Astrocyte (in vitro differentiated cells and primary cell): ENCODE measurements at places on chromosomes 12 and 14. TPM values are rescaled to one million over a fixed set of nuclear protein-coding genes. Genes with fewer than 3 reads are reported as not detected.
A peak's percentile ranks its signal among the peaks of the same experiment; 100 is the strongest.

ARMH4 gene
- total RNA-seq: 19.3 and 22.7 TPM in 2 replicates

GRCh38 chr12:46391630-46392029 is 19.1 kb upstream of the SLC38A2 start:
- no peak overlapping the region for H3K4me3 ChIP-seq
- H3K27me3 ChIP-seq: no peaks in the 10 kb centered on the region
- peaks cover 44% of the 10 kb centered on the region for H3K4me1 ChIP-seq
- H3K27ac ChIP-seq: no peak overlapping the region

DNA sequence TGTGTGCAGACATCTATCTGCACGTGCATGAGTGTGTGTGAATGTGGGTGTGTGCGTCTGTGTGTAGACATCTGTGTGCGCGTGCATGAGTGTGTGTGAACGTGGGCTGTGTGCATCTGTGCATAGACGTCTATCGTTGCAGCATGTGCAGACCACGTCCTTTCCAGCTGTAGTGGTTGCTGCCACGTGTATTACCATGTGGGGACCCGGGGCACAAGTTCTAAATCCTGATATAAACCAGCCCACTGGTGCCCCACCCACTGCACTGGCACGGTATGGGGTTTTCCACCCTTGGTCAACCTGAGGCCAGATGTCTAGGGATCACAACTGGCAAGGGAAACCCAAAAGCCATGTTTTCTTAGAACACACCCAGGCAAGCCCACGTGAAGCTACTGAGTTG is 197.0 kb downstream of the ANO2 start:
- H3K36me3 ChIP-seq: no peaks in the 10 kb centered on the region
- H3K27ac ChIP-seq: no peak overlapping the region
- H3K27me3 ChIP-seq: no peaks in the 10 kb centered on the region
- no peak for DNase-seq
- no peaks in the 10 kb centered on the region for H3K4me1 ChIP-seq

- H3K27me3 ChIP-seq: no peaks in the 10 kb centered on the region
- H3K27ac ChIP-seq: peak overlapping the region; percentile 96
- H3K4me3 ChIP-seq: peak overlapping the region; percentile 94
- peaks cover 17% of the 10 kb centered on the region for H3K4me1 ChIP-seq
Measured at GRCh38 chr12:96396914-96397313, 3.3 kb downstream of the CDK17 start.

DNA sequence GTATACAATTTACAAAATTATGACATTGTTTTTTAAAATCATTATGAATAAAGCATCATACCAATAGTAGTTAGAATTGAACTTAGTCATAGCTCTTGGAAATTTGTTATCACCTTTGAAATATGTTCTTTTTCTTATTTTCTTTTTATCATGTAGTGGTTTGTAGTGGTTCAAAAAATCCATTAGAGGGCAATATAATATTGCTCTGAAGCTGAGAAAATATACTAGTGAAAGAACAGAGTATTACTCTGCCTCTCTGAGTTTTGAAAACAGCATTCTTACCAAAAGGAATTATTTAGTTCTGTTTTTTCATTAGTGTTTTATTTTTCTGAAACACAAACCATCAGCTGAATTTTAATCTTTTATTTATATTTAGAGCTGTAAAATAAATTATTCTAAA is 76.2 kb downstream of the PDZRN4 start:
- no peaks in the 10 kb centered on the region for H3K4me1 ChIP-seq
- no peak overlapping the region for H3K4me3 ChIP-seq
- H3K27ac ChIP-seq: no peak overlapping the region
- no peak for DNase-seq

LTA4H gene
- 63.7 and 67.6 TPM in 2 replicates for total RNA-seq

CMKLR1 gene
- 0.57 and 2.2 TPM in 2 replicates for total RNA-seq

DNA sequence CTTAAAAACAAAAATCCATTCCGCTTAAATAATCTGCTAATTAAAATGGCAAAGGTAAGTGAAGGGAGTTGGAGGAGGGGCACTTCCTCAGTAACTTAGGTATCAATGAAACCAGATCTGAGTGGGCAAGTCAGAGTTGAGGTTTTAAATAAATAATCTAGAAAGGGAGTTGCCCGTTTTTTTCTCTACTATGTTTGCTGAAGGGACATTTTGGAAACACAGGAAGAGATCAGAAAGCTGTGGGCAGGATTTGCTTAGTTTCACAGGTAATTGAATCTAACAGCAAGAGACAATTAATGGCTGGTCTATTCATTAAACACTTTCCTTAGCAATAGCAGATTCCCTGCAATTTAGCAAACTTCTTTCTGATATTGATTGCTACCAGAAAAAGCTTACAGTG is 186.0 kb upstream of the ABCD2 start:
- H3K27me3 ChIP-seq: no peaks in the 10 kb centered on the region
- H3K4me3 ChIP-seq: no peak overlapping the region
- DNase-seq: no peak
- H3K4me1 ChIP-seq: no peaks in the 10 kb centered on the region

FSCB gene
- total RNA-seq: not detected in 2 replicates

DNA sequence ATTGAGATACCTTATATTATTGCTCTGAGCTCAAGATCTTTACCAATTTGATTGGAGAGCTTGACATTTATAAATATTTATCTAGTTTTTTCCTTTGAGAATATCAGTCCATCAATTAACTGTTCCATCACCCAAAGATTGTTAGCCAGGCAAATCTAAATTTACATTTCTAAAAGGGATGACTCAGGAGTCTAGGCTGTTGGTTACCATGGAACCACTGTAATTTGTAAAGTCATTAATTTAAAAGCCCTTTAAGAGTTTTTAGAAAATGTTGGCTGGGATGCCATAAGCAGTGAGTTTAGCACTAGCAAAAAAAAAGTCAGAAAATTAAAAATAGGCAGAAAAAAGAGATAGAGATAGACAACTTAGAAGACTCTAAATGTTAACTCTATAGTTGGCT is 19.5 kb upstream of the SERPINA1 start:
- H3K27me3 ChIP-seq: peaks cover 2% of the 10 kb centered on the region
- DNase-seq: peak; percentile 54
- no peak overlapping the region for H3K27ac ChIP-seq
- H3K36me3 ChIP-seq: no peaks in the 10 kb centered on the region
- no peaks in the 10 kb centered on the region for H3K4me1 ChIP-seq

DNA sequence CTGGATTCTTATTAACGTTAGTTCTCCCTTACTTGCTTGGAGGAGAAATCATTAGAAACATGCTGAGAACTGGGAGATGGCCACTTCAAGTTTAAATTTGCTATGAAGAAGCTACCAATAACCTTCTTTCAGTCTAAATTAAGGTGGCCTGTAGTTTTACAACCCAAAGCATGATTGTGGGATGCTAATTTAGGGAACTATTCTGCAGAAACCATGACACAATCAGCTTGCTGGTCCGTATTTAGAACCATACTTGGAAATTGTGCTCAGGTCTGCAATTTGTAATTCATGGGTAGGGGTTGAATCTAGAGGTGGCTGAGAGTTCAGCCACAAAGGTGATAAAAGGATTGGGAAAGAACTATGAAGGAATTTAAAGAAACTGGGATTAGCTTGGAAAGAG is 405.7 kb downstream of the RAD51B start:
- H3K27me3 ChIP-seq: no peaks in the 10 kb centered on the region
- no peak overlapping the region for H3K4me3 ChIP-seq
- DNase-seq: no peak
- H3K36me3 ChIP-seq: no peaks in the 10 kb centered on the region
- H3K27ac ChIP-seq: no peak overlapping the region

- no peaks in the 10 kb centered on the region for H3K27me3 ChIP-seq
- no peaks in the 10 kb centered on the region for H3K36me3 ChIP-seq
- no peaks in the 10 kb centered on the region for H3K4me1 ChIP-seq
- H3K27ac ChIP-seq: no peak overlapping the region
Measured at GRCh38 chr12:38919191-38919590, 13.8 kb upstream of the CPNE8 start.

KRT6A gene
- total RNA-seq: 0.95 and 1.4 TPM in 2 replicates

SMOC1 gene
- total RNA-seq: 0.16 and 0.36 TPM in 2 replicates

DNA sequence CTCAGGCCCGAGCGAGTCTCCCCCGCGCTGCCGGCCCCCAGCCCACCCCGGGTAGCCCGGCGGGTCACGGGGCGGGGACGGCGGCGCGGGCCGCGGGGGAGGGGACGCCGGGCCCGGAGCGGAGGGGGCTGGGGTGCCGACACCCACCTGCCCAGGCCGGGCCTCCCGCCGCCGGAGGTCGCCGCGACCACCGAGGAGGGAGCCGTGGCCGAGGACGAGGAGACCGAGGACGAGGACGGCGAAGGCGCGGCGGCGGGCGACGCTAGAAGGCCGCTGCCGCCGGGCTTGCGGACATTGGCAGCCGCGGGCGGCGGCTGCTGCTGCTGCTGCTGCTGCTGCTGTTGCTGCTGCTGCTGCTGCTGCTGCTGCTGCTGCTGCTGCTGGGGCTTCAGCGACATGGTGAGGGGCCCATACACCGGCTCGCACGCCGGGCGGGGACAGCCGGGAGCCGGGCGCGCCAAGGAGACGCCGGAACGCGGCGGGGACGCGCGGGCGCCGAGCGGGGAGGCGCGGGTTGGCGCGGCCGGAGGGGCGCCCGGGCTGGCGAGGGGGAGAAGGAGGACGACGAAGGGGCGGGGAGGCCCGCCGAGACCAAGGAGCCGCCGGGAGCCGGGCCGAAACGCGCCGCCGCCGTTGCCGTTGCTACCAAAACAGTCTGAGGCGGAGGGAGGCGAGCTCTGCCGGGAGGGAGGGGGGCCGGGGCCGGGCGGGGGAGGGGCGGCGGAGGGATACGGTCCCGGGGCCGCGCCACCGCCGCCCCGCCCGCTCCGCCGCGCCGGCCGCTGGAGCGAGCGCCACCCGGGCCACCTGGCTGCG is at the start of gene ATXN2:
TSS of gene ATXN2 (minus strand) at position 679 of the 816 bp plus-strand sequence. CDS start at position 398, 281 bp downstream.
- DNase-seq: no peak
- H3K27ac ChIP-seq: peak within 1 kb of the TSS; percentile 99
- peak within 1 kb of the TSS; percentile 88 for H3K4me3 ChIP-seq

DNA sequence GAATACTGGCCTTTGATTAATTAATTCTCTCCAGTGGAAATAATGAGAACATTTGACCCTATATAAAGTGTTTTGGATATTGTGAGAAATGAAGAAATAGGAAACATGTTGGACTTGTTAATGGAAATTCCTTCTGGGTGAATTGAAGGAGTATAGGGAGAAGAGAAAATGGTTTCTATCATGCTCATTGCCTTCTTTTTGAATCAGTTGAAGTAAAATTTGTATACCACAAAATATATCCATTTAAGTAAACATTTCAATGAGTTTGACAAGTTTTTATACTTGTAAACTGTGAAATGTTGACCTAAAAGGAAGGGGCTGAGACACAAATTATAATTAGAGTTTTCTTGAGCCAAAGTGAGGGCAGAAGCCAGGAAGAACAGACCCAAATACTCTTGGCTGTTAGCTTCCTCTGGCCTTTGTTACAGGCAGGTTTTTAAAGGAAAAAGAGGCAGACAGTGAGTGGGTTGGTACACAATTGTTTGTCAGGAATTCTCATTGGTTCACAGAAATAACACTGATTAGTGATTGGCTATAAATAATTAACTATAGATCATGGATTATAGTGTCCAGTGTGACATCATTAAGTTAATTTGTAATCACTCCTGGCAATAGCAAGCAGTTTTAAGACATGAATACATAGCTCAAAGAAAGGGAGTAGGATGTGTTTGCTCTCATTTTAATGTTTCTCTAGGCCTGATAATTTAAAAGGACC is 826 bp downstream of the ZNF705A start:
- no peak overlapping the region for H3K4me3 ChIP-seq
- H3K27ac ChIP-seq: peak overlapping the region; percentile 65
- no peak for DNase-seq
- no peaks in the 10 kb centered on the region for H3K27me3 ChIP-seq
- H3K36me3 ChIP-seq: no peaks in the 10 kb centered on the region

SNRPF gene
- total RNA-seq: 23.1 and 24.9 TPM in 2 replicates

DNA sequence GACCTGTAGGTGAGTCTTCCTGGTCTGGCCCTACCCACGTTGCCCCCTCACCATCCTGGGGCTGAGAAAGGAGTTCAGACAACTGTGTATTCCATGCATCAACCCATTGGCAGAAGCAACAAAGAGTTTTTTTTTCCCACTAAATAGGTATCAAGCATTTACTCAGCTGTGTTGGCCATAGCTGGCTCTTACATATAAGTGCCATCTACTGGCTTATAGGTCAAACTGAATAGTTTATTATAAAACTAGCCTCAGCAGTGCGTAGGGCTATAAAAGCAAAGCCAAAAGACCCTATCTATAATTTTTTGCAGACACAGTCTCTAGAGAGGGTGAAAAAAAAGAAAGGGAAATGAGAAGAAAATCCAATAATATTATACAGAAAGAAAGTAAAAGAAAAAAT is 765.2 kb upstream of the MGAT4C start:
- no peaks in the 10 kb centered on the region for H3K36me3 ChIP-seq
- no peak overlapping the region for H3K4me3 ChIP-seq
- H3K27me3 ChIP-seq: no peaks in the 10 kb centered on the region
- H3K4me1 ChIP-seq: no peaks in the 10 kb centered on the region
- DNase-seq: no peak
- no peak overlapping the region for H3K27ac ChIP-seq
